ENCODE measurements at places on chromosomes 6 and 20.

GRCh38 chr6:163627274-163628062, 212.9 kb downstream of the QKI start:
- DNase-seq: no peak

GRCh38 chr6:46456297-46456696, 35.0 kb downstream of the RCAN2 start:
- DNase-seq: no peak

DNA sequence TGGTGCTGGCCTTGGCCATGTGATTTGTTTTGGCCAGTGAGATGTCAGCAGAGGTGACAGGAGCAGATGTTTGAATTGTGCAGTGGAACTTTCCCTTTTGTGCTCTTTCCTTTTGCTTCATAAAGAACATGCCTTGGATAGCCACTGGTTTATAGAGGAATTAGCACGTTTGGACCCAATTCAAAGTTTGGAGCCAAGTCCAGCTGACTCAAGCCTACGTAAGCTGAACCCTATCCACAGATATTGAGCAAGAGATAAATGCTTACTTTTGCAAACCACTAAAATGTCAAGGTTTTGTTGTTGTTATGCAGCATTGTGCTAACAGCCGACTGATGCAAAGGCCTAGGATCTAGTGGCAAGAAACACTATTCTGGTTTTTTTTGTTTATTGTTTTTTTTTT, 230.9 kb upstream of the CITED2 start:
- DNase-seq: no peak

- DNase-seq: no peak
These were observed 36.9 kb upstream of the SYNCRIP start for GRCh38 chr6:85679445-85680123.

GRCh38 chr6:43741829-43742228, 28.2 kb upstream of the VEGFA start:
- no peak for DNase-seq

DNA sequence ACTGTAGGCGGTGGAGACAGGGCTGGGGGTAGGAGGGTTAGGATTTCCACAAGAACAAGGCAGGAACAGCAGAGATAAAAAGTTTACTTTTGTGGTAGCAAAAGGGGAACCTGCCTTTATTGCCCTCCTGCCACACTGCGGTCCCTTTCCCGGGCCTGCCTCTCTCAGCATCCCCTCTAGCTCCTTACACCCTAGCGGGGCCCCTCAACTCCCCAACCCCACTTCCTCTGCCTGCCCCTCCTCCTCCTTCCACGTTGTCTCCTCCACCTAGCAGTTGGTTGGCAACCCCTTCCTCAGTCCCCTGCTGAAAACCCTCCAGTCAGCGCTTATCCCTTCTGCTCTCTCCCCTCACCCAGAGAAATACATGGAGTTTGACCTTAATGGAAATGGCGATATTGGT, 714 bp downstream of the AIF1 start:
- DNase-seq: no peak

DNA sequence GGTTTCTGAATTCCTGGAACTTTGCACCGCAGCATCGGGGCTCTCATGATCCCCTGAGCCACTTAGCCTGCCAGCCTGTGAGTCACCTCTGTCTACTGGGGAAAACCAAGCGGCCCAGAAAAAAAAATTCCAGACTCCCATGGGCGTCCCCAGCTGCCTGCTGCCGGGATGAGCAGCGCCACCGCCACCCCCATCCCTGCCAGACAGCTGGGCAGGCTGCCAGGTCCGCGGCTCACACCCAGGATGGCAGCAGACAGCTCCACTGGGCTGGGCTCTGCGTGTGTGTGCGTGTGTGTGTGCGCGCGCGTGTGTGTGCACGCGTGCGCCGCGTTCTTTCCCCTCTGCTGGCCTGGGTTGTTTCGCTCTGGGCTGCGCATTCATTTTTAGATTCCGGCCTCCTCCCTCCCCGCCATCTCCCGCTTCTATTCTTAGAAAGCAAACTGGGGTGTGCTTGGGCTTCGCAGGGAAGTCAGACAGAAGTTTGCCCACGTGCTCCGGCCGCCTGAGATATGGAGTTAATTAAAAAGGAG, 38.9 kb upstream of the PMEPA1 start:
- peak; percentile 90 for DNase-seq

Data from sigmoid colon (tissue), 7 donors.